Stimulated activated CD8-positive, alpha-beta memory T cell treated with anti-CD3 and anti-CD28 coated beads, Interleukin-7, amount 100 ng/mL, for 1 hour (primary cell): ENCODE measurements at places on chromosomes 11 and 22.

DNA sequence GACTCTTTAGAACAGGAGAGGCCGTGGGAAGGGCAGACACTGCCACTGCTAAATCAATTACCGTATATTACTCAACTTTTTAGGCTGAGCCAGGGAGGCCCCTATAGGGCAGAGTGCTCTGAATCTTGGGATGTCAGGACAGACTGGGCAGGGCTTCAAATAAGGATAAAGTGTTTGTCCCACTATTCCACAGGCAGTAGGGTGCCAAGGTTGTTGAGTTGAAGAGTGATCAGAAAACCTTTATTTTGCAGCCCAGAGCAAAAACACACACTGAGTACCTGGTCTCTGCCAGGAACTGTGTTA, 1.6 kb upstream of the B4GAT1 start:
- no peak for DNase-seq

- DNase-seq = no peak
These were observed 107.6 kb downstream of the ABTB2 start for GRCh38 chr11:34250211-34250610.

- DNase-seq = no peak
These were observed 113.8 kb downstream of the ATXN10 start for GRCh38 chr22:45785458-45785857.

- DNase-seq = no peak
These were observed 61.1 kb downstream of the FLRT1 start for GRCh38 chr11:64096835-64097234.

DNA sequence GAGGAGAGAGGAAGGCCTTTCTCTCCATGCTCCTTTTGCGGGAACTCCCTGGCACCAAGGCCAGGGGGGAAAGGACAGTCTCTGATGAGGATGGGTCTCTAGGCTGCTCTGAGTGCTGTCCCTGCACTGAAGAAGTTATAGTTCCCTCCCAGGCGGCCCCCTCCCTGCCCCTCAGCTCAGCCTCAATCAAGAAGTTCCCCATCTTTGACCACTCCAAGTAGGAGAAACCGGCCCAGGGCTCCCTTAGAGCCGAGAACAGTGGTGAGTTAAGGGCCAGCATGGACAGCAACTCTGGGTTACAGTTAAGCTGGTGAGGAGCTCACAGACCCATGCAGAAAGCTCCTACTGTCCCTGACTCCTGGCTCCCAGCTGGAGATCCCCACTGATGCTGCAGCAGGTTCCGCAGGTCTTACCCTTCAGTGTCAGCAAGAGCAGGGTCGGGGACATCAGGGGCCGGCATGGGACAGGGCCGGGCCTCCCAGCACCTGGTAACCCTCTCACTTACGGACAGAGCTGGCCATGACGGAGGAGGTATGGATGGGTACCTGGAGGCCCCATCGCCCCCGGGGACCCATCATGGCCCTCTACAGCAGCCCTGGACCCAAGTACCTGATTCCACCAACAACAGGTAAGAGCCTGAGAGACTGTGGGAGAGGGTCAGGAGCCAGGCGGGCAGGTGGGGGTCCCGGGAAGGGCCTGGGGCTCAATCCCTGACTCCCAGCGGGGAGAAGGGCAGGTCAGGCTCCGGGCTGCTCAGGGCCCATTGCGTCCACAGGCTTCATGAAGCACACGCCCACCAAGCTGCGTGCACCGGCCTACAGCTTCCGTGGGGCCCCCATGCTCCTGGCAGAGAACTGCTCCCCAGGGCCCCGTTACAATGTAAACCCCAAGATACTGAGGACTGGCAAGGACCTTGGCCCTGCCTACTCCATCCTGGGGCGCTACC, 4.2 kb downstream of the SCGB1C1 start:
- DNase-seq = no peak

DNA sequence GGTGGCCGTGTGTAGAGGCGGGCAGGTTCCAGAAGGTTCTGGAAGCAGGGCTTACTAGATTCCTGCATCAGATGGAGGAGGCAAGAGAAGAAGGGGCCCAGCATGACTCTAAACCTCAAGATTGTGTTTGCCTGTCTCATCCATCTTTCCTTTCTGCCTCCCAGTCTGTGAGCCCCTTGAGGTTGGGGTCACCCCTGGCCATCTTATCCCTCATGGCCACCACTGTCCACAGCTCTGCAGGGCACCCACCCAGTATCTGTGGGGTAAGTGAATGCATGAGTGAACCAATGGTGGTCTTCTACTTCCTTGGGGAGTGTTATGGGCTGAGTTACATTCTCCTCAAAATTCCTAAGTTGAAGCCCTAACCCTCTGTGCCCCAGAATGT, 79.3 kb downstream of the MYEOV start:
- DNase-seq = no peak

DNA sequence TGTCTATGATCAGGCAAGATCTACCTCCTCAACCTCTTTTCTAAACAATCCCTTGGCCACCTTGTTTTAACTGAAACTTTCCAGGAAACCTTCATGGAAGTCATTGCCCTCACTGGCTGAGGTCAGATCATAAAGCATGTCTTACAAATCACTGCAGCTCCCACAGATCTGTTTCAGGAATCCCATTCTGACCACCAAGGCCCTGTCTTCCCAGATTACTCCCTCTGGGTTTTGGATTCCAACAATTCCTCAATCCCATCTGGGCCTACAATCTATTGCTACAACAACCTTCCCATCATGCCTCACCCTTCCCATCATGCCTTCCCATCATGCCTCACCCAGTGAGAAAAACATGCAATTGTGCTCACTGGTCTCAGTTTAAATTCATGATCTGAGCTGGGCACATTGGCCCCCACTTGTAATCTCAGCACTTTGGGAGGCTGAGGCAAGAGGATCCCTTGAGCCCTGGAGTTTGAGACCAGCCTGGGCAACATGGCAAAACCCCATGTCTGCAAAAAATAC, 15.9 kb downstream of the ADAMTS15 start:
- DNase-seq = no peak

GRCh38 chr11:8356721-8357504, 93.2 kb upstream of the LMO1 start:
- DNase-seq = no peak

GRCh38 chr11:65485920-65486219, 13.0 kb upstream of the MALAT1 start:
- no peak for DNase-seq

DNA sequence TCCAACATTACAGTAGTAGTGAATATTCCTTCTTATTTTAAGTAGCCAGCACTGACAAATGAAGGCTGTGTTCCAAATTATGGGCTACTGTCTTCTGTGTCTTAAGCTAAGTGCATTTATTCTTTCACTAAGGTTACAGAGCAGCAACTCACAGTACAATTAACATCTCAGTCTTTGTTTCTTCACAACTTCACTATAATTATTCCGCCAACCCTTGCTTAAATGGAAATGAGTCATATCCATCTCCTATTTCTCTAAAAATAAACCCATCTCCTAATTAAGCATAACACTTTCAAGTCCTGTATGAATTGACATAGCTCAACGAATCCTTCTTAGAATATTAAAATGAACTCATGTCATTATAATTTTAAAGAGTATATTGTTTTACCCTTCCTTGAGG, 6.7 kb downstream of the ETS1 start:
- no peak for DNase-seq

GRCh38 chr11:5618807-5619206, 6.0 kb upstream of the TRIM34 start:
- DNase-seq = no peak

GRCh38 chr11:10751581-10751940, 515 bp downstream of the CTR9 start:
- DNase-seq = no peak

- DNase-seq = no peak
These were observed 204.3 kb downstream of the TRIM29 start for GRCh38 chr11:119933584-119933983.
